ENCODE measurements at places on chromosomes 4 and X. TPM values are rescaled to one million over a fixed set of nuclear protein-coding genes. Genes with fewer than 3 reads are reported as not detected.
A peak's percentile ranks its signal among the peaks of the same experiment; 100 is the strongest.

- H3K27me3 ChIP-seq = no peaks in the 10 kb centered on the region
- no peak overlapping the region for H3K4me3 ChIP-seq
- H3K4me1 ChIP-seq = peaks cover 8% of the 10 kb centered on the region
- H3K27ac ChIP-seq = no peak overlapping the region
- no peaks in the 10 kb centered on the region for H3K36me3 ChIP-seq
- no peak for DNase-seq
Measured at GRCh38 chr4:2074588-2074987, 15.5 kb downstream of the NAT8L start.

Gene COX7B
- total RNA-seq = 178 TPM

- H3K27me3 ChIP-seq = no peaks in the 10 kb centered on the region
- no peaks in the 10 kb centered on the region for H3K4me1 ChIP-seq
- no peak overlapping the region for H3K4me3 ChIP-seq
- no peak overlapping the region for H3K27ac ChIP-seq
- DNase-seq = no peak
Measured at GRCh38 chr4:19829101-19829500, 422.6 kb upstream of the SLIT2 start.

DNA sequence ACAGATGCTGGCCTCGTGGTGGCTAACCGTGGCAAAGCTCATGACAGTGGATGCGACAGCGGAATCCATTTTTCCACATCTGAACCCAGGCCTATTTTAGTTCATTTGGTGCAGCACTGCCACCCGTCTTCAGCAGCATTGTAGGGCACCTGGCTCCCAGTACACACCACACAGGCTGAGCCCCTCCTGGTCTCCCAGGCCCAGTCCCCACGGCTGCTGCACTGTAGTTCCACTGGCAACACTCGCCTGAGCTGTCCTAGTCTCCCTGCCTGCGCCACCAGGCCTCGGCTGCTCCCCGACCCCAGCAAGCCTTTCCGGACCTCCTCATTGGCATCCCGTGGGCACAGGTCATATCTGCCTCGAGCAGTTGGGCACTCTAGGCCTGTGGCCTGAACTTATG, 76.2 kb downstream of the MTMR1 start:
- H3K27me3 ChIP-seq = no peaks in the 10 kb centered on the region
- no peak overlapping the region for H3K27ac ChIP-seq
- peak; percentile 76 for DNase-seq
- no peaks in the 10 kb centered on the region for H3K36me3 ChIP-seq
- no peaks in the 10 kb centered on the region for H3K4me1 ChIP-seq

GRCh38 chr4:796206-796605, 29.7 kb downstream of the CPLX1 start:
- no peak for DNase-seq
- H3K36me3 ChIP-seq = no peaks in the 10 kb centered on the region
- H3K4me1 ChIP-seq = no peaks in the 10 kb centered on the region
- H3K27me3 ChIP-seq = no peaks in the 10 kb centered on the region

DNA sequence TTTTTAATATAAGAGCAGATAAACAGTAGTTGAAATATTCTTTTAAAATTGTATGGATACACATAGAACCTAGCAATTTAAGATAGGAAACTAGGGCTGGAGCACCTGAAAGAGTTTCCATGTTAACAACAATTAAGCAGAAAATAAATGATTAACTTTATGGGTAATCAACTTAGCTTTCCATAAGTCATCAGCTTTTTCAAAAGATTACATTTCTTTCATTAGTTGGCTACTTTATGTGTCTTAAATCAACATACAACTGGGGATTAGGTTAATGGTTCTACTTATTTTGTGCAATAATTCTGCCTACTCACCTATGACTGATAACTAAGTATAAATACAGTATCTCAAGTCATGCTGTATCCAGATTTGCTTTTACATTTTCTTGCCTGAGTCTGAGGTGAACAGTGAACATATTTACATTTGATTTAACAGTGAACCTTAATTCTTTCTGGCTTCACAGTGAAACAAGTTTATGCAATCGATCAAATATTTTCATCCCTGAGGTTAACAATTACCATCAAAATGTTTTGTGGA, at the start of gene ANXA10:
Gene ANXA10 (plus strand): TSS at position 362 of the 537 bp plus-strand sequence. CDS start 164 bp downstream, at position 526.
- peaks cover 2% of the 10 kb centered on the region for H3K4me1 ChIP-seq
- H3K4me3 ChIP-seq = no peak within 1 kb of the TSS
- no peak for DNase-seq
- peaks cover 9% of the 10 kb centered on the region for H3K27me3 ChIP-seq
- H3K36me3 ChIP-seq = no peaks in the 10 kb centered on the region
- H3K27ac ChIP-seq = no peak within 1 kb of the TSS

GRCh38 chr4:19983072-19983471, 268.6 kb upstream of the SLIT2 start:
- H3K4me3 ChIP-seq = no peak overlapping the region
- H3K4me1 ChIP-seq = peaks cover 58% of the 10 kb centered on the region
- peak overlapping the region; percentile 95 for H3K27ac ChIP-seq

GRCh38 chr4:53049528-53049927, 187.4 kb downstream of the RASL11B start:
- H3K27me3 ChIP-seq = no peaks in the 10 kb centered on the region
- H3K4me1 ChIP-seq = peaks cover under 1% of the 10 kb centered on the region
- no peak overlapping the region for H3K27ac ChIP-seq
- no peak overlapping the region for H3K4me3 ChIP-seq
- H3K36me3 ChIP-seq = peaks cover 3% of the 10 kb centered on the region

GRCh38 chrX:152733261-152733975, at the start of the genes CSAG1 and MAGEA12:
Gene CSAG1, minus strand, starts transcription at chrX:152733721. Its CDS starts 1,261 bp downstream, at chrX:152732460.
Gene MAGEA12, plus strand, starts transcription at chrX:152733757. Its CDS starts 2,405 bp downstream, at chrX:152736162.
- no peak within 1 kb of the TSS for H3K4me3 ChIP-seq
- H3K27me3 ChIP-seq = no peaks in the 10 kb centered on the region
- H3K36me3 ChIP-seq = no peaks in the 10 kb centered on the region

Gene HMGB3
- 26.8 TPM for total RNA-seq

- no peaks in the 10 kb centered on the region for H3K4me1 ChIP-seq
- no peak overlapping the region for H3K4me3 ChIP-seq
- no peak overlapping the region for H3K27ac ChIP-seq
- DNase-seq = no peak
Measured at GRCh38 chr4:46931981-46932380, 22.9 kb upstream of the COX7B2 start.

GRCh38 chr4:128525992-128526630, 238.5 kb upstream of the PGRMC2 start:
- H3K27me3 ChIP-seq = no peaks in the 10 kb centered on the region
- no peaks in the 10 kb centered on the region for H3K36me3 ChIP-seq
- DNase-seq = no peak
- peaks cover 72% of the 10 kb centered on the region for H3K4me1 ChIP-seq
- no peak overlapping the region for H3K4me3 ChIP-seq

Gene CNGA1
- not detected for total RNA-seq
